Activated naive CD4-positive, alpha-beta T cell (primary cell): ENCODE measurements at places on chromosomes 2 and 18.

DNA sequence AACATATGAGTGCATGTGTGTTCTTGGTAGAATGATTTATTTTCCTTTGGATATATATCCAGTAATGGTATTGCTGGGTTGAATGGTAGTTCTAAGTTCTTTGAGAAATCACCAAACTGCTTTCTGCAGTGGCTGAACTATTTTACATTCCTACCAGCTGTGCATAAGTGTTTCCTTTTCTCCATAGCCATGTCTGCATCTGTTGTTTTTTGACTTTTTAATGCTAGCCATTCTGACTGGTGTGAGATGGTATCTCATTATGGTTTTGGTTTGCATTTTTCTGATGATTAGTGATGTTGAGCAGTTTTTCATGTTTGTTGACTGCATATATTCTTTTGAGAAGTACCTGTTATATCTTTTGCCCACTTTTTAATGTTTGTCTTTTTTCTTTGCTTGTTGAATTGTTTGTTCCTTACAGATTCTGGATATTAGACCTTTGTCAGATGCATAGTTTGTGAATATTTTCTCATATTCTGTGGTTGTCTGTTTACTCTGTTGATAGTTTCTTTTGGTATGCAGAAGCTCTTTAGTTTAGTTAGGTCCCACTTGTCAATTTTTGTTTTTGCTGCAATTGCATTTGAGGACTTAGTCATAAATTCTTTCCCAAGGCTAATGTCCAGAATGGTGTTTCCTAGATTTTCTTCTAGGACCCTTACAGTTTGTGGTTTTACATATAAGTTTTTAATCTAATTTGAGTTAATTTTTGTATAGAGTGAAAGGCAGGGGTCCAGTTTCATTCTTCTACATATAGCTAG, 17.6 kb upstream of the KCNE4 start:
- no peak for DNase-seq

DNA sequence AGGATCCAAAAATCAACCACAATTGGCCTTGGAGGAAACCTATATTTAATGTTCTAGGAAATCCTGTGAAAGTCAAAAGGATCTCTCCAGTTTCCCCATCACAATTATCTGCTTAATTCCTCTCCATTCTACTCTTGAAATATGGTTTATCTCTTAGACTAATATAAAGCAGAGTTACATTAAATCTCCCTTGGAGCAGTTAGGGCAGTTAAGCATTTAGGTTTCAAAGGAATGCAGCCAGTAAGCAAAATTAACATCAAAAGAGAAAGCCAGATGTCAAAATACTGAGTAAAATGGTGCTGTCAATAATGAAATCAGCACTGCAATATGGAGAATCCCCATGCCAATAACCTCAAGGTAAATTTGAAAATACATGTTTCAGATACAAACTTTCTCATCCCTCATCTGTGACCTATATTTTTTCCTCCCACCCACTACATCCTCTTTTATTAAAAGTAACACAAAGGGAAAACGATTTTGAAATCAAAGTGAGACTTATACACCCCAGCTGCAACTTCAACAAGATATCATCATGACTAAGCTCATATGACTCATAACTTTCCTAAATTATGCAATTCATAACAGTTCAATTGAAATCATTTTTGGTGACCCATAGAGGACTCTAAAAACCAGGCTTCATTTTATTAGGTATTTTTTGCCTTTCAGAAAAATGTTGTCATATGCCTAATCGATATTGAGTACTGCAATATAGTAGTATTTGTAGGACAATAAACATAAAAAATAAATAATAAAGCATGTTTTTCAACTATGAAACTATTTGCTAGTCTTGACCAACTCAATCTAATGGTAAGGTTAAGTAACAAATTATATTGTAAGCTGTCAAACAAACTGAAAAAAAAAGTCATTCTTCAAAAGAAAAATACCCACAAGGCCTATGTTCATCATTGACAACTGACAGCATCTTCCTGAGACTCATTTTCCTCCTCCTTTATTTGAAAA, 3.1 kb downstream of the ADAM17 start:
- no peak for DNase-seq

DNA sequence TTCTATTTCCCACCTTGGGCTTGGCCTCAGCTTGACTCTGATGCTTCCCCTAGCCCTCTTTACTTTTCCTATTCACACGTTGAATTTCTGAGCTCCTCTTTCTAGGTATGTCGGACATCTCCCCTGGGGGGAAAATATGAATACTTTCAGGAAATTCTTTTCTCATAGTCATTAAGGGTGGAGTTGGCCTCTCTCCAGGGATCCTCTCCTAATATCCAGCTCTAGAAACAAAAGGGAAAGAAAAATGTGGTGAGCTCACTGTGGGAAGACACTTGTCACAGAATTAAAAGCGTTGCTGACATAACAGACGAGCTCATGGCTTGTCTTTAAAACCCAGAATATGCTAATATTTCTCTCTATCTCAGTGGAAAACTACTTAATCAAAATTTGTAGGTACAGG, 132.7 kb upstream of the MEX3C start:
- no peak for DNase-seq

DNA sequence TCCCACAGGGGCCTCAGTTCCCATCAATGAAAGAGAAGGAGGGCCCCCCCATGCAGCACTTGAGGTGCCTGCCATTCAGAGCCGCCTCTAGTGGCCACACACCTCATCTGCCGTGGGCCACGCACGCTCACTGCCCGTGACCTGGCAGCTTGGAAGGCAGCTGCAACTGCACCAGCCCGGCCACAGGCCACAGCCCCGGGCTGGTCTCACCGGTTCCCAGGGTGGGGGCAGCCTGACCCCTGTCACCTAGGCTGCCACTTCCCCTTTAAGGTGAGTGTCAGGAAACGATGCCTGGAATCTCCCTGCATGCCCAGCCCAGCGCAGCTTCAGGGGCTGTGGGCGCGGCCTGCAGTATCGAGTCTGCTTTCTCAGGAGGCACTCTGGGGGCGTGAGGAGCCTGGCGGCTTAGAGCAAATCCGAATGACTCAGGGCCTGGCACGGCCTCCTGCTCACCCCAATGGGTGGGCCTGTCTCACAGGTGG, 2.6 kb downstream of the MAB21L4 start:
- no peak for DNase-seq

DNA sequence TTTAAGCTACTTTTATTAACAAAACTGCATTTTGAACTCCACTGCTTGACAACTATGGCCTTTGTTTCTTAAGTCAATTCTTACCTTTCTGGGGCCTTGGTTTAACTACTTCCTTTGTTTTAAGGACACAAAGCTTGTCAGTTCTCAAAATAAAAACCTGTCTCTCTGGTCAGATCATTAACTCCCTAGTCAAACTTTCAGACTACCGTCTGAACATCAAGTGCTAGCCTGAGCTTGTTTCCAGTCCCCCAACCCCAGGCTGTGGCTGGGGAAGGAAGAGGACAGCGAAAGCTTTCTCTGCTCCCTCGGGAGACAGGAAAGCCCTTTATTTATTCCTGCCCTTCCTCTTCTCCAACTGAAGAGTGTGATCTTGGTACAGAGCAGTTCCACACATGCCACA, 1.7 kb downstream of the SH3YL1 start:
- no peak for DNase-seq

DNA sequence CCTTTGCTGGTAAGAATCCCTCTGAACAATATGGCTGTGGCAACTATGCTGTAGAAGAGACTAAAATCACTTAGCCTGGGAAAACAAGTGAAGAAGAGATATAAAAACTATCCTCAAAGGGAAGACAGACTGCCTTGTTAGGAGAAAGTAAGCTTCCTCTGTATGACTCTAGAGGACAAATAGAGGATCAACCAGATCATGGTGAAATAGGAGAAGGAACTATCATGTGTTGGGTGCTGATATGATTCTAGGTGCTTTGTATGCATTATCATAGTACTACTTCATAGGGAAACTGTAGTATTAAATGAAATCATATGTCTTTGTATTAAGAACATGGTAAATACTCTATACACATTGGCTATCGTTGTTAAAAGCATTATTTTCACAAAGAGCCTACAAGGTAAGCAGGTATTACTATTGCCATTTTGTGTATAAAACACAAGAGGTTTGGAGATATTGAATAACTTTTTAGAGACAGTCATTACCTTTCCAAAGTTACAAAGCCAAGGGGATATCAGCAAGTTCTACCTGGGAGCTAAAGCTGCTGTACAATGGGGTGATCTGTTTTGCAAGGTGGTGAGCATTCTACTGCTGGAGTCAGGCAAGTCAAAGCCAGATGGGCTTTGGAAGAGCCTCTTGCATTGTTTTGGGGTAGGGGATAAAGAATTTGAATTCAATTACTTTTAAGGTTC, 402.6 kb downstream of the ALK start:
- DNase-seq = no peak

DNA sequence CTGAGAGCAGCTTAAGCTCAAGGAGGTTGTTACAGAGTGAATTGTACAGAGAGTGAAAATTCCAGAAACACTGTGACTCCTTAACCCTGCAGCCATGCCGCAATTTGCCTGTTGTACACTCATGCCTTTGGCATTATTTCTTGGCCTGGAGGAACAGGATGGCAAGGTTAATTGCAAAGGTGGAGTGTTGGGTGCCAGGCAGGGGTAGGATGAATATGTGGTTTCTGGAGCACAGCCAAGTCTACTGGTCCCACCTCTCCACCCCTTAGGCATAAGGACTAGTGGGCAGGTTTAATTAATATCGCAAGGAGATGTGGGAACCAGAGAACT, 250.2 kb downstream of the LRRTM1 start:
- DNase-seq = no peak

DNA sequence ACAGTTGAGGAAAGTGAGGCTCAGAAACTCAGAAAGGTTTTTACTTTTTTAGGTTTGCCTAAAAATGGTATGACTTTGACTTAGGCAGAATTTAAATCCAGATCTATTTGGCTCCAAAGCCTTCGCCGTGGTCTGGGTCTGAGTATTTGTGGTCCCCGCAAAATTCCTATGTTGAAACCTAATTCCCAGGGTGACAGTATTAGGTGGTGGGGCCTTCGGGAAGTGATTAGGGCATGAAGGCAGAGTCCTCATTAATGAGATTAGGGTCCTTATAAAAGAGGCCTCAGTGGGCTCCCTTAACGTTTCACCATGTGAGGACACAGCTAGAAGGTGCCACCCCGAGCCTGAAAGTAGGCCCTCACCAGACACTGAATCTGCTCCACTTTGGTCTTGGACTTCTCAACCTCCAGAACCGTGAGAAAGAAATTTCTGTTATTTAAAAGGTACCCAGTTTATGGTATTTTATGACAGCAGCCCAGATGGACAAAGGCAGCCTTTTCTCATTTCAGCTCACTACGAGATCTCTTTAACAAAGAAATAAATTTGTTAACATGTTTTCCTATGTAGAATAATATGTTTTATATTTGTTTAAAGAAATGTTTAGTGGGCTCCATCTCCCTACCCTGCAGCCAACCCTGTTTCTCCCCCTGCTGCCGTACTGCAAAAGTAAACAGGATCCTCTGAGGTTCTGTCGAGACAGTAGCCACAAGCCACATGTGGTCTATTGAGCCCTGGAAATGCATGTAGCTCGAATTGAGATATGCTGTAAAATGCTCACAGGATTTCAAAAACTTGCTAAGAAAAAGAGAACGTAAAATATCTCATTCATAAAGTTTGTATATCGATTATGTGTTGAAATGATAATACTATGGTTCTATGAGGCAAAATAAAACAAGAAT, 80.6 kb downstream of the MOGAT1 start:
- no peak for DNase-seq

DNA sequence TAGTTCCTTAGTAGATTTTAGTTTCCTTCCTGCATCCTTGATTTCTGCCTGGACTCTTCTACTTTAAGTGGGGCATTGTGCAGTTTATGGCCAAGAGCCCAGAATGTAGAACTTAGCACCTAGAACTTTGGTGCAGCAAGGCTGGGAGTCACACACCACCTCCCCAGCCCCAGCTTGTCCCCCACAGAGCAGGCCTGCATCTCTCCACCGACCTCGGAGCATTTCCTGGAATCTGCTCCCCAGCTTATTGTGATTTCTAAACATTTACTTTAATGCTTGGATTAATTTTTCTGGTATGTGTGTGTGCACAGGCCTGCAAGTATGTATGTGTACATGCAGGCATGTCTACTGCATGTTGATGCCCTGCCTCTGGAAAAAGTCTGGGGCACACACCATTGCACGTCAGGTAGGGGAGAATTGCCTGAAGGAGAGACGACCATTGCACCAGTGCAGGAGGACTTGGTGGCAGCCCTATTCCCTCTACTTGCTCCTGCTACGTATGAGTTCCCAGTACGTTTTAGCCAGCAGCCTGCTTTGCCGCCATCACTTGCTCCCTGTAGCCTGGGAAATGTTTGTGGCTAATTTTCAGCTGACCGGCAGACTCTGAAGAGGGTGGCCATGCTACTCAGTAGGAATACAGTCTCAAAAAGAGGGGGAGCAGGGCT, 419.9 kb upstream of the HS6ST1 start:
- no peak for DNase-seq
